ENCODE measurements at places on chromosomes 1 and 21.
A peak's percentile ranks its signal among the peaks of the same experiment; 100 is the strongest.

DNA sequence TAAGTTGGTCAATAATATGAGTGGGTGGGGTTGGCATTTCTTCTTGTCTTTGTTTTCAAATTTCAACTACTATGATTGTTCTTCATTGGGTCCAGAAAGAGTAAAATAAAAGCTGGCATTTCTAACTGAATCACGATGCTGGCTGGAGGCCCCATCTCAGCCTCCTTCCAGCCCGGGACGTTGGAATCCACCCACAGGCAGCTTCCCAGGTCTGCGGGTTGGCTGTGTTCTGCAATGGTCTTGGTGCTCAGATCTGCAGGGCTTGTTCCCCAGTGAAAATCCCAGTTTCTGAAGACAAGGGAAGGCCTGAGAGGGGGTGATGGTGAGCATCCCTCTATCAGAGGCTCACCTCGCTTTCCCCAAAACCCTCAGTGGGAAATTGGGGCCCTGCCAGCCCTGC is 54.7 kb upstream of the ARHGEF16 start:
- peaks cover 12% of the 10 kb centered on the region for H3K27me3 ChIP-seq
- no peak for DNase-seq
- no peak overlapping the region for H3K27ac ChIP-seq

DNA sequence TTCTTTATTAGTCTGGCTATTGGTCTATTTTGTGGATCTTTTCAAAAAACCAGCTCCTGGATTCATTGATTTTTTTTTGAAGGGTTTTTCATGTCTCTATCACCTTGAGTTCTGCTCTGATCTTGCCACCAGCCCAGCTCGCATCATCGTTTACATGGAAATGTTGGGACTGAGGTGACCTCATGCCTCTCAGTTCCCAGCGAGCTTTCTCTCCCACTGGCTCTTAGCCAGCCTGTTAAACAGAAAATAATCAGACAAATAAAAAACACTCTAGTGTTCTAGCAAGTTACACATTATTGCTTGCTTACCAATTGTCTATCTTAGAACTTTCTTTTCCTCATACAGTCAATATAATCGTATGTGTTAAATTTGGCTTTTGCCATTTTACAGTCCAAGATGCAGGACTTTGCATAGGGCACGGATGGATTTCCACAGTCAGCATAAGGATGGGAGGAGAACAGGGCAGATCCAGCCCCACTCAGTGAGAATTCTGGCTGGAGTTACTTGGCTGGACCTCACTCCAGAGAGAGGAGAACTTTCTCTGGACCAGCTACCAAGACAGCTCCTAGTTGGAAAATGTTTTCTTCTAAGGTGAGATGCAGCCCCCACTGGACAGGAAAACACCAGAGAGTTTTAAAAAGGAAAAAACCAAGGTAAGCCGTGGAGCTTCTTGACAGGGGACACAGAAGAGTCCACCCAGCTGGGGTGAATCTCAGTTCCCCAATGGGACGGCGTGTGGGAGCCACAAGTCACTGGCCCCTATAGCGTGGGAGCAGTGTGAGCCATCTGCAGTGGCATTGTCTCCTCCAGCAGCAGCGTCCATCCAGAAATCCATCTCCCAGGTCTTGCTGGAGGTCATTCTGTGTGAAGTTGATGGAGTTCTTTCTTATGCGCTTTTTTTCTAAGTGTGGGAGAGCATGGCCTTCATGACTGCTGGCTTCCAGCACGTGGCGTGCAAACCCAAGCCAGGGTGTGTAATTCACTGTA is 17.6 kb downstream of the PGBD2 start:
- H3K4me3 ChIP-seq, result no peak overlapping the region
- no peak overlapping the region for H3K27ac ChIP-seq
- no peaks in the 10 kb centered on the region for H3K27me3 ChIP-seq
- DNase-seq, result no peak
- H3K36me3 ChIP-seq, result peaks cover 11% of the 10 kb centered on the region
- H3K4me1 ChIP-seq, result peaks cover 26% of the 10 kb centered on the region

DNA sequence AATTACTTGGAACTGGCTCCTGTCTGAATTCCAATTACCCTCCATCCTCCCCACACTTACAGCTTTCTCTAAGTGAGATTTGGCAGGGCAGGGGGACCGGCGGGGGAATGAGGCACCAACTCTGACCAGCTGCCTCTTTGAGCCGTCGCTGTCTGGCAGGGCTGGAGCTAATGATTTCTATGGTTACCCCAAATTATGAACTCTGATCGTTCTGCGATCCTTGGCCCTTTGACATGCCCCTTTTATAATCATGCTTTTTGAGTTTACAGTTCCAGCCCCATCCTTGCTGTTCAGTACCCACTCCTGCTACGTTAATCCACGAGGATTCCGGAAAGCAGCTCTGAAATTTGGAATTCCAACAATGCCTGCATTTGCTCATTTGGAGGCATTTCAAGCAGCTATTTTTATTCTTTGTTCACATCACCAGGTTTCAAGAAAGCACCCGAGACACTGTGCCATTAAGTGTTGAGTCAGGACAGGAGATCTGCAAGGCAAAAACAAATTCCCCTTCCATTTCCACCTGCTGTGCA is 54.6 kb upstream of the LBR start:
- H3K4me3 ChIP-seq, result no peak overlapping the region
- no peak for DNase-seq
- peaks cover 8% of the 10 kb centered on the region for H3K4me1 ChIP-seq
- no peak overlapping the region for H3K27ac ChIP-seq

- H3K27ac ChIP-seq, result no peak overlapping the region
- no peak overlapping the region for H3K4me3 ChIP-seq
- H3K36me3 ChIP-seq, result no peaks in the 10 kb centered on the region
- DNase-seq, result no peak
- H3K27me3 ChIP-seq, result peaks cover 34% of the 10 kb centered on the region
Measured at GRCh38 chr21:41067709-41068108, 100.3 kb upstream of the BACE2 start.

DNA sequence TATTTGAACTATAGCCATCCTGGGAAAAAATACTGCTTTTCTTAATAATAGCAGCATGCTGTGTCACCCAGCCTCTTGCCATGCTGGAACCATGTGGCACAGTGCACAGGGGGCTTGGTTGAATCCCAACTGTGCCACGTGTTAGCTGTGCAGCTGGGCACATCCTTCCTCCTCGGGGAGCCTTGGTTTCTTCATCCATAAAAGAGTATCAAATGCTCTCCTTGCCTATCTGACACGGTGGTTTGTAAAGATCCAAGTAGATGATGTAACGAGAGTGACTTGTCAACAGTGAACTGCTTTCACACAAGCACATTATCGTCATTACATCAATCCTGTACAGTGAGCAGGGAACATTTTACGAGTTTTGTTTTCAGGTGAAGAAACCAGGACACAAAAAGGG is 24.4 kb downstream of the VASH2 start:
- no peak overlapping the region for H3K27ac ChIP-seq
- no peak overlapping the region for H3K4me3 ChIP-seq
- DNase-seq, result no peak
- H3K4me1 ChIP-seq, result peaks cover 8% of the 10 kb centered on the region

DNA sequence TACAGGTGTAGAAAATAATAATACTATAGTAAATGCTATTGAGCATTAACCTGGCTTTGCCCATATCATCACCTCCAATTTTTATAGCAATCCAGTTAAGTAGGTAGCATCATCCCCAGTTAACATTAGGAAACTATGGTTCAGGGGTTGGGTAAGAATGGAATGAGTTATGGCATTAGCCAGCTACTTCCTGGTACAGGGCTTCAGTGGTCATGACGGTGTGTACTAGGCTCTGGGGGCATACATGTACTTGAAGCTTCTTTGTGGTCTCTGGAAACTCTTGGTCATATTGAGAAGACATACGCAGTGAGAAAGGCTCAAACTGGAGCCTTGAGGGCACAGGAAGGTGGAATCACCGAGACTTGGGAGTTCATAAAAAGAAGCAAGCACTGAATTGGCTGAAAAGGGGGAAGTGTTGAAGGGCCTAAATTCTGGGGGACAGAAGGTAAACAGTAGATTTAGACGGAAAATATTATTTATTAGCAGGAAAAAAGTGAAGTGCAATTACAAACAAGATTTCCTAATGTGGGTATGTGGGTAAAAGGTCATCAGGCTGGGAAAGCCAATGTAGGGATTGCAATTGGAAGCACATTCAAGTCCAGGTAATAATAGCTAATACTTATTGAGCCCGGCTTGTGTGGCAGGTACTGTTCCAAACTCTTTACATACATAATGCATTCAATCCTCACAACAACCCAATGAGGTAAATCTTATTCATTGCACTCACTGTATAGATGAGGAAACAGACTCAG is 114.2 kb upstream of the ATP1A1 start:
- peak; percentile 10 for DNase-seq
- H3K27ac ChIP-seq, result no peak overlapping the region
- peaks cover 63% of the 10 kb centered on the region for H3K4me1 ChIP-seq
- H3K36me3 ChIP-seq, result no peaks in the 10 kb centered on the region
- H3K27me3 ChIP-seq, result no peaks in the 10 kb centered on the region

GRCh38 chr21:32382108-32382644 is 10.6 kb downstream of the URB1 start:
- H3K36me3 ChIP-seq, result peaks cover 55% of the 10 kb centered on the region
- H3K27ac ChIP-seq, result no peak overlapping the region
- peaks cover 17% of the 10 kb centered on the region for H3K4me1 ChIP-seq
- DNase-seq, result no peak

- no peak for DNase-seq
- no peak overlapping the region for H3K4me3 ChIP-seq
- no peaks in the 10 kb centered on the region for H3K27me3 ChIP-seq
Measured at GRCh38 chr1:76027341-76027740, 47.2 kb upstream of the ST6GALNAC3 start.

GRCh38 chr21:15631342-15631741 is 98.4 kb upstream of the USP25 start:
- no peaks in the 10 kb centered on the region for H3K36me3 ChIP-seq
- no peak overlapping the region for H3K27ac ChIP-seq
- no peak for DNase-seq
- H3K27me3 ChIP-seq, result no peaks in the 10 kb centered on the region

- no peak overlapping the region for H3K4me3 ChIP-seq
- peak; percentile 52 for DNase-seq
- H3K27ac ChIP-seq, result no peak overlapping the region
- no peaks in the 10 kb centered on the region for H3K4me1 ChIP-seq
- no peaks in the 10 kb centered on the region for H3K27me3 ChIP-seq
- no peaks in the 10 kb centered on the region for H3K36me3 ChIP-seq
Measured at GRCh38 chr1:2468041-2468472, 8.0 kb upstream of the PLCH2 start.

GRCh38 chr1:156203331-156203730 is 9.4 kb downstream of the SLC25A44 start:
- H3K4me3 ChIP-seq, result no peak overlapping the region
- no peak for DNase-seq
- no peaks in the 10 kb centered on the region for H3K27me3 ChIP-seq
- peaks cover 34% of the 10 kb centered on the region for H3K4me1 ChIP-seq
- peaks cover 41% of the 10 kb centered on the region for H3K36me3 ChIP-seq
- no peak overlapping the region for H3K27ac ChIP-seq

GRCh38 chr1:115728341-115728740 is 40.2 kb downstream of the CASQ2 start:
- H3K27ac ChIP-seq, result no peak overlapping the region
- H3K27me3 ChIP-seq, result no peaks in the 10 kb centered on the region
- H3K36me3 ChIP-seq, result no peaks in the 10 kb centered on the region
- DNase-seq, result no peak

DNA sequence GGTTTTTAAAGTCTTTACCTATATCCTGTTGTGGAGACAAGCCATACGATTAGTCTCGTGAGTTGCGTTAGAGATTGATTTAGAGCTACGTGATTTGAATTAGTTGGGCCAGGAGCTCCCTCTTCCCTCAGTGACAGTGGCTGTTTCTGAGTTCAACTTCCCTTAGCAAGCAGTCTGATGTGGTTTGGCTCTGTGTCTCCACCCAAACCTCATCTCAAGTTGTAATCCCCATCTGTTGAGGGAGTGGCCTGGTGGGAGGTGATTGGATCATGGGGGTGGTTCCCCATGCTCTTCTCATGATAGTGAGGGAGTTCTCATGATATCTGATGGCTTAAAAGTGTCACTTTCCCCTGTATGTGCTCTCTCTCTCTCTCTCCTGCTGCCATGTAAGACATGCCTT is 192.9 kb upstream of the PTGFR start:
- H3K4me3 ChIP-seq, result no peak overlapping the region
- no peak for DNase-seq
- H3K36me3 ChIP-seq, result no peaks in the 10 kb centered on the region
- H3K27ac ChIP-seq, result no peak overlapping the region
- H3K27me3 ChIP-seq, result no peaks in the 10 kb centered on the region

- no peak overlapping the region for H3K4me3 ChIP-seq
- H3K36me3 ChIP-seq, result peaks cover 18% of the 10 kb centered on the region
- DNase-seq, result no peak
Measured at GRCh38 chr1:11204396-11205190, 15.4 kb downstream of the ANGPTL7 start.

- H3K36me3 ChIP-seq, result no peaks in the 10 kb centered on the region
- no peaks in the 10 kb centered on the region for H3K27me3 ChIP-seq
- no peaks in the 10 kb centered on the region for H3K4me1 ChIP-seq
Measured at GRCh38 chr1:208848854-208849253, 604.7 kb upstream of the PLXNA2 start.

GRCh38 chr1:167297222-167298214 is 76.8 kb downstream of the POU2F1 start:
- H3K27ac ChIP-seq, result no peak overlapping the region
- H3K36me3 ChIP-seq, result peaks cover 3% of the 10 kb centered on the region
- DNase-seq, result no peak
- H3K4me3 ChIP-seq, result no peak overlapping the region
